ENCODE measurements at places on chromosomes 16 and 17. TPM values are rescaled to one million over a fixed set of nuclear protein-coding genes. Genes with fewer than 3 reads are reported as not detected.
A peak's percentile ranks its signal among the peaks of the same experiment; 100 is the strongest.

GGT6 gene
- 147 TPM for total RNA-seq

CA10 gene
- total RNA-seq = not detected

CD2BP2 gene
- 24.5 TPM for total RNA-seq

TPSD1 gene
- not detected for total RNA-seq

SULT1A3 gene
- total RNA-seq = 14.6 TPM

SLC52A1 gene
- total RNA-seq = not detected

EVI2B gene
- 21.3 TPM for total RNA-seq

DNA sequence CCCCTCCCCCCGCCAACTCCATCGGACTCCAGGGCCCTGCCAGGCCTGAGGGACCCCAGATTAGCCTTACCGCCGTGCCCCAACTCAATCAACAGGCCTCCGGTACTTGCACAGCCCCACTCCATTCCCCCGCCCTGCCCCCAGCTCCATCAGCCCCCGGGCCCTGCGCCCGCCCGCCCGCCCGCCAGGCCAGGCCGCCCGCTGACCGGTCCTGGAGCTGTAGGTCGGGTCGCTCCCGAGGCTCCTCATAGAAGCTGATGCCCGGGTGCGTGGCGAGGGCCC lies 308 bp downstream of the GTF3C1 start:
- no peak for DNase-seq

GRCh38 chr16:64543441-64543840 lies 578.4 kb downstream of the CDH11 start:
- DNase-seq = no peak

- DNase-seq = no peak
These were observed 50.1 kb downstream of the HSD17B2 start for GRCh38 chr16:82085011-82085779.

- DNase-seq = no peak
These were observed 118.0 kb upstream of the PLCG2 start for GRCh38 chr16:81661082-81661481.

GRCh38 chr17:9907131-9907530 lies 2.1 kb upstream of the RCVRN start:
- DNase-seq = no peak

GRCh38 chr16:46836534-46837530 lies 5.9 kb upstream of the C16orf87 start:
- no peak for DNase-seq

GRCh38 chr16:62034231-62035114 lies 1.8 kb downstream of the CDH8 start:
- DNase-seq = peak; percentile 3

DNA sequence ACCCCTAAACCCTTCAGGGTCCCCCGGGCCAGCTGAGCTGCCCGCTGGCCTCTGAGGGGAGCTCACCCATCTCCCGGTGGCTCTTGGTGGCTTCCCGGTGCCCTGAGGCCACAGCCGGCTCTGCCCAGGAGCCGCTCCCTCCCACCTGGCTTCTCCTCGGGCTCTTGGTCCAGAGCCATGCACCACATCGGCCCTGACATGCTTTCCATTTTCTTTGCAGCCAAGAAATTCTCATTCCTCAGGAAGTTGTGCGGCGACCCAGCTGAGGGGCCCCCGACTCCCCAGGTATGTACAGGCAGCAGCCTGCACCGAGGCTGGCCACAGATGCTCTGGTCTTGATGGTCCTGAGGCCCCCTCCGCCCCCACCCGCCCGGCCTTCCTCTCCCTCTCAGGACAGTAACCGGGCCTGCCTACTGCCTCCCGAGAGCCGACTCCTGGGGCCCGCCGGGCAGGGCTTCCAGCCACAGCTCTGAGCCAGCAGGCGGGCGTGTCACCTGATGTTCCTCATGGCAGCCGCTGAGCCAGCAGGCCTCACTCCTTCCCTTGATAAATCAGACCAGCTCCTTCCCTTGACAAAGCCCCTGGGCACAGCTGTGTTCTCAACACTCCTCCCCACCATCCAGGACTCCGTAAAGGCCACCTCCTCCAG lies 28.4 kb upstream of the ZFPM1 start:
- DNase-seq = no peak

DNA sequence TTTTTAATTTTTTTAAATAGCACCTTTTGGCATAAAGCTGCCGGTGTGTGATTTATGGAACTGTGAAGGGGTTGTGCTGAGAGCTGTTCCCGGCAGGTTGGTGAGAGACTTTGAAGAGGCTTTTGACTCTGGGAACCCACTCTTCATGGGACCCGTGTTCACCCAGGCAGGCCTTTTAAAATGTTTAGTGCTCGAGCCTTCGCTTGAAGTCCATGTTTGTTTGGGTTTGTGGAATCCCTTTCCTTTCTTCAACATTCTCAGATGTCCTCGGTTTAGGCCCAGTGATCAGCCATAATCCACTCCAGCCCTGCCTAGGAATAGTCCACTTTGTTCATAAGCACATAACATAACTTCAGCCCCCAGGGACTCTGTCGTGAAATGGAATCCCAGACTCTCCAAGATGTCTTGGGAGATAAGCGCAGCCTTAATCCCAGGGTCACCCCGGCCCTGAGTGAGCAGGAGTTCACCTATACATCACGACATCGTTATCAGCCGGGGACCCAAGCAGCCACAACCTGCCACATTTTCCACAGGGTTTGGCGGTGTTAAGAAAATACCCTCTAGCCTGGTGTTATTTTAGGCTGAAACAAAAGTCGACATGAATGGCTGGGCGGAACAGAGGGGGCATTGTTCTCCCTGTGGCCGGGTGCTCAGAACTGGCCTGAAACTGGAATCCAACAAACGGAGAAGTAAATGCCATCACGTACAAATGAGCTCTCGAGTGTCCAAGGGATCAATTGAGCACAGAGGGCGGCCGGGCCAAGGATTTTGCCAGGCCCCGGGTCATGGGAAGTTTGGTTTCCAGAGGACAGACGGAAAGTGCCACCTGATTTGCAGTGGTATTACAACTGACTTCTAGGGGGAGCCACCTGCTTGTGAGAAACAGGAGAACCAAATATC lies 145.7 kb upstream of the IRX3 start:
- DNase-seq = peak; percentile 58

DNA sequence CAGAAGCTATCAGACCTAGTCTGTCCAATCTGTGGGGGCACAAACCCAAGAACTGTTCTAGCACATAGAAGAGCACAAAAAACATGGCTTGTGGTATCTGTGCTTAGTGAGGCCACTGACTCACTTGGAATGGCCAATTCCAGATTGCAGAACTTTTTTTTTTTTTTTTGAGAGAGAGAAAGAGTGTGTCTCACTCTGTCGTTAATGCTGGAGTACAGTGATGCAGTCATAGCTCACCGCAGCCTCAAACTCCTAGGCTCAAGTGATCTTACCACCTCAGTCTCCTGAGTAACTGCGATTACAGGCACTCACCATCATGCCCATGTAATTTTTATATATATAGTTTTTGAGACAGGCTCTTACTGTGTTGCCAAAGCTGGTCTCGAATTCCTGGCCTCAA lies 77.2 kb upstream of the CLEC3A start:
- no peak for DNase-seq

DNA sequence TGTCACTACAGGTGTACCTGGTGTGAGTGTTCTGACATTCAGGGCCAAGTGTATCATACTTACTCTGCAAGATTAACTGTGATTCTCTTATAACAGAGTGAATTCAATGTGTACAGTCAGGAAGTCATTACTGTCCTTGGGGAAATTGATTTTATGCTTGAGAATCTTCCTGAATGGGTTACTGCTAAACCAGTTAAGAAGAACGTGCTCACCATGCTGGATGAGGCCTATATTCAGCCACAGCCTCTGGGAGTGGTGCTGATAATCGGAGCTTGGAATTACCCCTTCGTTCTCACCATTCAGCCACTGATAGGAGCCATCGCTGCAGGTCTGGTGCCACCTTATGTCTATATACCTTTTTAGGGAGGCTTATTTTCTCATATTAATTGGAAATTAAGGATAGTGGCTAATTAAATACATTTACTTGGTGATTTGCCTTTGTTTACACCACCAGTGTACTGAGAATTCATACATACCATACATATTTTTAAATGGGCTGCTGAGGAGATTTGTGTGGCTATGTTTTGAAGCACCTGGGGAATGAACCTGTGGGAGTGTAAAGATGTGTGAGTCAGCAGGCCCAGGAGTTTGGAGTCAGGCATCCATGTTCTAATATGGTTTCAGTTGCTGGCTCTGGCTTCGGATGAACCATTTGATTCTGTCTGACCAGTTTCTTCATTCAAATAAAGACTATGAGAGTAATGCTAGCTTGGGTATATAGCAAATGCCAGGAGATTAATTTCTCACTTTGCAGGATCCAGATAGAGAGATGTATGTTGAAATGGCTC lies 3.1 kb downstream of the ALDH3A2 start:
- no peak for DNase-seq

GRCh38 chr17:77877646-77878355 lies 80.7 kb upstream of the TNRC6C start:
- no peak for DNase-seq

DNA sequence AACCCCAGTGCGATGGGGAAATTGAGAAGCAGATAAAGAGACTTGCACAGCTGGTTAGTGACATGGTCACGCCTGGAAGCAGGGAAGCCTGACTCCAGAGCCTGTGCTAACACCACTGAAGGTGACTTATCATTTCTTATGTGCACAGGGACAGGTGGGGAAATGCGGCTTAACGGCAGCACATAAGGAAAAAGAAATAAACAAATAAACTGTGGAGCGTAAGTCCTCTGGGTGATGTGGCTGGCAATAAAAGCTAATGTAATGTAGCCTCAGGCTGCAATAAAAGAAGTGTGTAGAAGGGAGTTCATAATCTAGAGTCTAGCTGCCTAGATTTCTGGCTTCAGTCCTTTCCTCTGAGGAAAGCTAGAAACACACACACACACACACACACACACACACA lies 10.6 kb downstream of the CDH11 start:
- no peak for DNase-seq

DNA sequence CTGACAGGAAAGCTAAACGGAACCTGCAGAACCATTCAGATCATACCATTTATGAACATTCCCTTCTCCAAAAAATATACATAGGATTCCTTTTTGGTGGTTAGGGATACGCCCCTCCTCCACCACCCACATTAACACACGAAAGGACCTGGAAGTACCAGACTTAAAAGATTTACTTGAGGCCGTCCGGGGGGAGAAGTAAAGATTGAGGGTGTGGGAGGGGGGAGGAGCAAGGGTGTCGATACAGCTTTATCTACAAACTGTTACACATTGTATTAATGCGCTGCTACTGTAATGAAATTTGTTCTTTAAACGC lies 537 bp downstream of the PALB2 start:
- DNase-seq = no peak

GRCh38 chr17:49266233-49266632 lies 35.6 kb upstream of the PHOSPHO1 start:
- no peak for DNase-seq

DNA sequence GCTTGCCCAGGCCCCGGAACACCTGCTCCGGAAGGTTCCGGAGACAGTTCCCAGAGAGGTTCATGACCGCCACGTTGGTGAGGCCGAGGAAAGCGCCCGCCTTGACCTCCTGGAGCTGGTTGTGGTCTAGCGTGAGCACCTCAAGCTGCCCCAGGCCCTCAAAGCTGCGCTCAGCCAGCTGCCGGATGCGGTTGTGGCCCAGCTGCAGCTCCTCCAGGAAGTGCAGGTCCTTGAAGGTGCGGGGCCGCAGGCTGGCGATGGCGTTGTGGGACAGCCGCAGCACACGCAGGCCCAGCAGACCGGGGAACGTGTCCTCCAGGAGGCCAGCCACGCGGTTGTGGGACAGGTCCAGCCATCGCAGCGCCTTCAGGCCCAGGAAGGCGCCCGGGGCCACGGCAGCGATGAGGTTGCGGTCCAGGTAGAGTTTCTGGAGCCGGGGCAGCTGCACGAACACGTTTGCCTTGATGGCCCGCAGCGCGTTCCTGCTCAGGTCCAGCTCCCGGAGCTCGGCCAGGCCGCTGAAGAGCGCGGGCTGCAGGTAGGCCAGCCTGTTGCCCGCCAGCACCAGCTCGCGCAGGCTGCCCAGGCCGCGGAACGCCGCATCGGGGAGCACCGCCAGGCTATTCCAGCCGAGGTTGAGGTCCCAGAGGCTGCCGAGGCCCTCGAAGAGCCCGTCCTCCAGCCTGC lies 2.1 kb downstream of the IGFALS start:
- DNase-seq = peak; percentile 6

DNA sequence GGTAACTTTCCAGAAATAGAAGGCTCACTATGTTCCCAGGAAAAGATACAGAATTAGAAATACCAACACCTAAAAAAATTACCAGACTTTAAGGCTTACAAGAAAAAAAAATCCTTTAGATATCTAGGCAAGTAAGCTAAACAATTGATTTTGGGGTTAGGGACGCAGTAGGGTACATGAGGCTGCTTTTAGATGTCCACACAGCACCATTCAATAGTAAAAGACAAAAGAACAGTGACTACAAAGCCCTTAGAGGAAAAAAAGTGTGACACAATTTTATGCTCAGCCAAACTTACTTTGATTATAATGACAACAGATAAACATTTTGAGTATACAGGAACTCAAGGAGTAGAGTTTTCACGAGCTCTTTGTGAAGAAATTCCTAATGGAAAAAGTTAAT lies 29.9 kb downstream of the METTL16 start:
- no peak for DNase-seq

DNA sequence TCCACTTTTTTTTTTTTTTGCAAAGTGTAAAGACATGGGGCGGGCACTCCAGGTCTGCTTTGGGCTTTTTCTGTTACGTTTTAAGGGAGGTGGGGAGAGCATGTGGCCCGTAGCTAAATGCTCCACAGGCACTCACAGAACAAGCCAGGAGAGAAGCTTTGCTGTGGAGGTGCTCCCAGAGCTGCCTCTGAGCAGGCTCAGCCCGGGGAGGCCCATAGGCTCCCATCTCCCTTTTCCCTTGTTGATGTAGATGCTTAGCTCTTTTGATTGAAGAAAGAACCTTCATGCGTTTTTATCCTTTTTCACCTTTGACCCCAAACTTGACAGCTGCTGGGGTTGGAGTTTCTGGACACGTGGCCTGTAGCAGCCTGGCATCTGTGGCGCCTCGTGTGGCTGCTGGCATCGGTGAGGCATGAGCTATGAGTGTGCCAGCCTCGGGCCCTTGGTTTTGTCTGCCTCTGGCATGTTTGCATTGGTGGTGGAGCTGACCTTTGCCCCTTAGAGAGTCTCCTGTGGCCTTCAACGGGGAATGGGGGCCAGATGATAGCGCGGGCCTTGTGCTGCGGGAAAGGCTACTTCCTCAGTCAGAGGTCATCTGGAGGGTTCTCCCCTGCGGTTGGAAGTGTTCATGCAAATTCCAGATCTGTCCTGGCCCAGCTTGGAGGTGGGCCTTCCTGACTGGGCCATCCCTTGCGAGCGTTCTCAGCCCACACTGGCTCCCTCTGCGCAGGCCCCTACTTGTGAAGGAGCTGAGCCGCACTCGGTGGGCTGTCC lies 20.0 kb upstream of the IL17C start:
- DNase-seq = no peak

- no peak for DNase-seq
These were observed 31.4 kb upstream of the PMFBP1 start for GRCh38 chr16:72203401-72203800.

GRCh38 chr17:48814504-48814903 lies 2.5 kb downstream of the TTLL6 start:
- DNase-seq = peak; percentile 61

GRCh38 chr17:49456183-49456965 lies 38.7 kb upstream of the NGFR start:
- peak; percentile 84 for DNase-seq
